ENCODE measurements at places on chromosomes 11 and 22. TPM values are rescaled to one million over a fixed set of nuclear protein-coding genes. Genes with fewer than 3 reads are reported as not detected.

The PGA5 gene
- total RNA-seq, result not detected

The COMMD9 gene
- total RNA-seq, result 52.5 TPM

DNA sequence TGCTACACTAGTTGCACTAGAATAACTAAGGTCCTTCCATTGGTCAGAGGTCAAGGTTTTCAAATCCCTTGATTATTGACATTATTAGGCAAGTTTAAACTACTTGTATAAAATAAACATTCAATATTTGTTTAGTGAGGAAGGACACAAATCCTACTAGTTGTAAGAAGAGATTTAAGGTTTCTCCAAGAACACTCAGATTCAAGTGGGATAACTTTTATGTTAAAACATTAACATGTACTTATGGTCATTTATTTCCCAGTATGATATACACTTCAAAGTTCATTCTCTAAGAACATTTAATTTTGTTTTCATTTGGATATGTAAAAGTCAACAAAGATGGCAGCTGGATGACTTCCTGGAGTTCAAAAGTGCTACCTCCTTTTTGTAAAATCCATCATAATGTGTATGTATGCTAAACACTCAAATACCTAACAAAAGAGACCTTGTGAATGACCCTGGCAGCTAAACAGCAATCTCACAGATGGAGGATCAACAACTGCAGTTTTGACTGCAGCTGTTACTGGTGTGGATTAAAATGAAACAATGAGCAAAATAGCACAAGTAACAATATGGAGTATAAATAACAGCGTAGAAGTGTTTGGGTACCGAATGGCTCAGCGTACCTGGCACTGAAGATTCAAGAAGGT, 1.5 kb downstream of the CCDC90B start:
- H3K4me3 ChIP-seq, result peak overlapping the region; percentile 91
- no peaks in the 10 kb centered on the region for H3K27me3 ChIP-seq
- peaks cover 44% of the 10 kb centered on the region for H3K4me1 ChIP-seq
- no peak for DNase-seq
- H3K36me3 ChIP-seq, result peaks cover 4% of the 10 kb centered on the region

DNA sequence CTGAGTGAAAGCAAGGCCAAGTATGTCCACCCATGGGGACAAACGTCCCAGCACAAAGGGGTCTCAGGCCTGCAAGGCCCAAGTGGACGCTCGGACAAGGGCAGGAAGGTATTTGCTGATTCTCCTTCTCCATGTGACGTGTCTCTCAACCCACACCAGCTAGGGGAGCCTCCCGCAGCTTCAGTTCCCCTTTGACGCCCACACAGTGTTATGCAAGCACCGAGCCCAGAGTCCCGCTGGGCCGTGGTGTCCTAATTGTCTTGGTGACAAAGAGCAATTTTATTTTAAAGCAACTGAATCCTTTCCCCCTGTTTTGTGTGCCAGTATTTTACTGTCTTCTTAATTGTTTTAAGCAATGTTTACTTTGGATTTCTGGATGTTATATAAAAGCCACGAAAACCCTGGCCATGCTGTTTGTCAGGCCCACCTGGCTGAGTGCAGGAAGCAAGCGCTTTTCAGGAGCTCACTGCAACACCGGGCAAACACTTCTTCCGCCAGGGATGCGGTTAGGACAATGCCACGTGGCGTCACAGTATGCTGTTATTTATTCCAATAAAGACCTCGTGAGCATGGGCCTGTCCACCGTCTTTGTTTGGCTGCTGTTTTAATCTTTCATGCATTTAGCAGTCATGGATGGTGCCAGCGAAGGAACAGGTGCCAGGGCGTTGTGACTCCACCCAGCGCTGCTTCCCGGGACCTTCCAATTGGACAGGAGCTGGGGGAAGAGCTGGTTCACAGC, 8.2 kb upstream of the PARVG start:
- no peak for DNase-seq
- H3K4me1 ChIP-seq, result no peaks in the 10 kb centered on the region
- H3K27me3 ChIP-seq, result peaks cover 1% of the 10 kb centered on the region
- no peak overlapping the region for H3K27ac ChIP-seq
- no peak overlapping the region for H3K4me3 ChIP-seq

DNA sequence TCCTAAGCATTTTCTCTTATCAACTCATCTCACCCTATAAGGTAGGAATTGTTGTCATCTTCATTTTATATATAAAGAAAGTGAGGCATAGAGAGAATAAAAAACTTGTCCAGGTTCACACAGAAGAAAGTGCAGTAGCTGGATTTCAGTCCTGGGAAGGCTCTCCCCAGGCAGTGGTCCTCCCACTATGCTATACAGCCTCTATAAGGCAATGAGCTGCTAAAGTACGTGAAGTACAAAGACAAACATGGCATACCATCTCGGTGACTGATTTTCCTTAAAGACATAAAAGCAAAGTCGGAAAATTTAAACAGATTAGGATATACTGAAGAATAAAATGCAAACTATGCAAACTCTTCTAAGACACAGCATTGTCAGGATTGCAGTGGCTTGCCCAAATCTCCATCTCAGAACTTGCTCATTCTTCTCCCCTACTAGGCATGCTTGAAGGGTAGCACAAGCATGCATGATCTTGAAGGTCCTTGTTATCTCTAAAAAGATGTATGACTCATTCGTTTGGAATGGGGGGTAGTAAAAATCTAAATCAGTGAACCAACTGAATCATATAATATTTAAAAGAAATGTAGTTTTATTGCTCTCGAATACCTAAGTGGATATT, 97.8 kb upstream of the CSNK2A3 start:
- H3K27me3 ChIP-seq, result peaks cover 3% of the 10 kb centered on the region

The MMP8 gene
- total RNA-seq, result not detected

DNA sequence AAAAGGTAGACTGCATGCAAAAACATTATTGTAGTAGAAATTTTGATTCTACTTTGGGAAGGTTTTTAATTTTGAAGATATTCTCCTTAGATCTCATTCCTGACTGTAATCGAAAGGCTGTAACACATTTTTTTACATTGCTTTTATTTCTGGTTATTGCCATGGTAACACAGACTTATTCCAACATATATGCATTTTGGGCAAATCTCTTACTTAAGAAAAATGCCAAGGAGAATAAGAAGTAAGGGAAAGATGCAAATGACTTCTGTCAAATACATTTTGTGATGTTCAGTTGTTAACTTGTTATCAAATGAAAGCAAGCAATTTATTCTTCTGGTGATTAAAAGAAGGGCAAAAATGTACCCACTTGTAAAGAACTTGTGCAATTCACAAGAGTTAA, 267.5 kb downstream of the AASDHPPT start:
- peaks cover 5% of the 10 kb centered on the region for H3K4me1 ChIP-seq
- H3K27me3 ChIP-seq, result no peaks in the 10 kb centered on the region
- H3K4me3 ChIP-seq, result no peak overlapping the region
- no peaks in the 10 kb centered on the region for H3K36me3 ChIP-seq

The ACO2 gene
- 62.4 TPM for total RNA-seq

The LIF gene
- total RNA-seq, result 21.5 TPM

The MN1 gene
- total RNA-seq, result 119 TPM

DNA sequence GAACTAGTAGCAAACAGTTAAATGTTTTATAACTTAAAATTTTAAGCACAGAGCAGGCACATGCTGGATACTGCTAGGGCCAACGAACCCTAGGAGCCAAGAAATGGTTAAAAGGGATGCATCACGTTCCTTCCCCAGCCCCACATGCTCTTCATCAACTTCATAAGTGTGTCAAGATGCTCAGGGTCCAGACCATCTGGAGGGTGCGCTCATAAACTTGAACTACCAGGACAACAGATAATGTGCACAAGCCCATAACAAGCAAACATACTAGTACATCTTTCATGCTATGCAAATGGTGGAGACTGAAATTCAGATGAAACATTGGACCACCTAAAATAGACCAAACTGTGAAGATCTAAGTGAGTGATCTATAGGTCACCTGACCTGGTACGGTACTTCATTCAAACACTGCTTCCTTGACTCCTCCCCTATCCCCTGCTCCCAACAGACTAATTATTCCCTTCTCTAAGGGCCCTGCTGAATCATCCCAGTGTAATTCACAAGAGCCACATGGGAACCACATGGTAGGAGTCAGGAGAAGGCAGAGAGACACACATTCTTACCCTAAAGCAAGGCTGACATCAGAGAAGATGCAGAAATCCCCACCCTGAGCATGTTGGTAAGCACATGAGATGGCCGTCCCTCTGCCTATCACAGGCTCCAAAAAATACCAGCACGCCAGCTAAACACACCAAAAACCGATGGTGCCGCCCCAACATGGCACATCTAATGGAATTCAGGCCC, 83.9 kb downstream of the ETS1 start:
- no peak for DNase-seq
- H3K36me3 ChIP-seq, result peaks cover 4% of the 10 kb centered on the region
- peak overlapping the region; percentile 88 for H3K27ac ChIP-seq
- peaks cover 97% of the 10 kb centered on the region for H3K4me1 ChIP-seq
- H3K27me3 ChIP-seq, result no peaks in the 10 kb centered on the region

GRCh38 chr11:95767498-95767897, 22.1 kb downstream of the FAM76B start:
- H3K36me3 ChIP-seq, result peaks cover 3% of the 10 kb centered on the region
- no peak overlapping the region for H3K4me3 ChIP-seq
- no peak overlapping the region for H3K27ac ChIP-seq
- no peaks in the 10 kb centered on the region for H3K27me3 ChIP-seq
- H3K4me1 ChIP-seq, result peaks cover 7% of the 10 kb centered on the region
- DNase-seq, result no peak

The RDX gene
- total RNA-seq, result 152 TPM

The SLC35F2 gene
- 4.7 TPM for total RNA-seq

- no peak overlapping the region for H3K27ac ChIP-seq
- DNase-seq, result no peak
- H3K27me3 ChIP-seq, result no peaks in the 10 kb centered on the region
- peaks cover 56% of the 10 kb centered on the region for H3K36me3 ChIP-seq
- no peak overlapping the region for H3K4me3 ChIP-seq
These were observed 39.4 kb upstream of the CLTCL1 start for GRCh38 chr22:19330865-19331418.

DNA sequence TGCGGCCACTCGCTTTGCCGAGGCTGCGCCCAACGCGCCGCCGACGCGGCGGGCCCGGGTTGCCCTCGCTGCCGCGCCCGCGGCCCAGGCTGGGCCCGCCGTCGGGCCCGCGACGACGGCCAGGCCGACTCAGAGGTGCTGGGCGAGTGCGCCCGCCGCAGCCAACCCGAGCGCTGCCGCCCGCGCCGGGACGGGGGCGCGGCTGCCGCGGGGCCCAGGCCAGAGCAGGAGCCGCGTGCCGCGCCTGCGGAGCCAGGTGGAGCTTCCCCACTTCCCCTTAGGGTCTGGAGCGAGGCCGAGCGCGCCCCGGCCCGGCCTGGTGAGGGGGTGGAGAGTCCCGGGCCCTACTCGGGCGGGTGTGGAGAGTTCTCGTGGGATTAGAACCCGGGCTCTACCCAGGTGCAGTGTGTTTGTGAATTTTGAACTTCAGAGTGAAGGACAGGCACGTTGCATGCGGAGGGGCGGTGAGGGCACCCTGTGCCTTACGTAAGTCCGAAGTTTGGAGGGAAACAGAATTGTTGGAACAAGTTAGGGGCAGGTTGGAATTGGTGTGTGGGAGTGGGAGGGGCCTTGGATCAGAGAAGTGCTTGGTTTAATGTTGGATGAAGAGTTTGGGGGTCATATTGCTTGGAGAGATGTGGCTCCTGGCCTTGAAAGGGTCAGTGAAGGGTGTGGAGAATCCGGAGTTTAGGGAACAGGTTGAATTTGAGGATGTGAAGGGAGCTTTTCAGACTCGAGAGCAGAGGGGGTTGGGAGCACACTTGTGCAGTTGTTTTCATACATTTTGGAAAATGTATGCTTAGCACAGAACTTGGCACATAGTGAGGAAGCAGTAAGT, 697 bp downstream of the RNF169 start:
- H3K27me3 ChIP-seq, result no peaks in the 10 kb centered on the region
- no peaks in the 10 kb centered on the region for H3K36me3 ChIP-seq

GRCh38 chr11:33063326-33063881, 24.0 kb downstream of the TCP11L1 start:
- peaks cover 28% of the 10 kb centered on the region for H3K4me1 ChIP-seq
- DNase-seq, result no peak
- H3K27me3 ChIP-seq, result no peaks in the 10 kb centered on the region
- H3K4me3 ChIP-seq, result no peak overlapping the region
- peaks cover 25% of the 10 kb centered on the region for H3K36me3 ChIP-seq
- H3K27ac ChIP-seq, result no peak overlapping the region

- no peak for DNase-seq
- H3K4me3 ChIP-seq, result no peak overlapping the region
- H3K27me3 ChIP-seq, result peaks cover 41% of the 10 kb centered on the region
These were observed 139.2 kb downstream of the DSCAML1 start for GRCh38 chr11:117657794-117658193.

DNA sequence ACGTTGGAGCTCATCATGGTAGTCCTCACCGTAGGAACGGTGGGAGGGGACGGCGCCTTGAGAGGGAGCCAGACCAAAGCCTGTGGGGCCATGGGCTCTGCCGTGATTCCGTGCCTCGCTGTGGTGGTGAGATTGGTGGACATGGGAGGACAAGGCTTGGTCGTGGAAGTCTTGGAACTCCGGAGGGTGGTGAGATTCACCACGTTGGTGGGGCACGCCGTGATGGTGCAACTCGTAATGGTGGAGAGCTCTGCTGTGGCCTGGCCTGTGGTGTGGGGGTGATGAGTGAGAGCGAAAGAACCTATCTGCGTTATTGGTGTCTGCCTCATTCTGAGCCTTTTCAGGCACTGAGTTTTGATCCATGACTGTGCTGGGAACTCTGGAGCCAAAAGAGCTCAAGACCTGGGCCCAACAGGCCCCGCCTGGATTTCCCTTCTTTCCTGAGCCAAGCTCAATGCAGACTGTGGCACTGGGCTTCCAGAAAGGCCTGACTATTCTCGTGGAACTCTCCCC, at the start of gene CATSPER1:
Gene CATSPER1 (minus strand): TSS at position 463 of the 513 bp plus-strand sequence. CDS start 100 bp downstream, at position 363.
- no peaks in the 10 kb centered on the region for H3K36me3 ChIP-seq
- H3K4me1 ChIP-seq, result peaks cover 16% of the 10 kb centered on the region
- no peak within 1 kb of the TSS for H3K4me3 ChIP-seq
